ENCODE measurements at places on chromosomes 4 and X.

DNA sequence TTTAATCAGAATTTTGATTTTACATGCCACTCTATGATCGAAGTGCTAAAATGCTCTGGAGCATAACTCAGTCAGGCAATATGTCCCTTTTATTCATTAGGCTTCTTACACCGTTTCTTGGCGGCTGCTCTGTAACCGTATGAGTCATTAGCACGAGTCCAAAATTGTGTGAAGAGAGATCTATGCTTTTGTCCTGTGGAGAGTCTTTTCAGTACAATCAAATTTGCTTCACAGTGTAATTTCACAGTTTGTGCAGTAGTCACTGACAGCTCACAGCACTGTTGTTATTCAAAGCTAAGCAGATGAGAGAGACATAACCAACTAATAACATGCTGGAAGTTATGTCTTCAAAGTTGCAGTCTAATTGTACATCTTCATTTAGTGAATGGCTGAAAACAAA, 167.8 kb downstream of the PCDH10 start:
- peak; percentile 4 for DNase-seq

DNA sequence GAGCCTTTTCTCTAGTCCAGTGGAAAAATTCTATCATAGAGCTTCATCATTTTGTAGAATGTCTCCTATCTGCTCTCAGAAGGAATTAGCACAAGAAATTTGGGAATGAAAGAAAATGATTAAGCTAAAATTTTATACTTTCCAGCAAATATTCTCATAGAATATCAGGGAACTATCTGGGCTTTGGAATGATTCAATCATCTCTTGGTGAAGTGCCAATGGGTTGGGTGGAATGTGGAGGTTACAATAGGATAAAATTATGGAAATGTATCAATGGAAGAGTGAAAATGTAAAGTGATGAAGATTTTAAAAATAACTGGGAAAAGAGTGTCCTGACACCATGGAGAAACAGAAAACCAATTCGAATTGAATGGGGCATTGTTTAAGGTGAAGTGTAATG, 119.0 kb upstream of the MID1 start:
- DNase-seq = no peak

- no peak for DNase-seq
Measured at GRCh38 chrX:131609480-131609879, 65.6 kb downstream of the OR13H1 start.

DNA sequence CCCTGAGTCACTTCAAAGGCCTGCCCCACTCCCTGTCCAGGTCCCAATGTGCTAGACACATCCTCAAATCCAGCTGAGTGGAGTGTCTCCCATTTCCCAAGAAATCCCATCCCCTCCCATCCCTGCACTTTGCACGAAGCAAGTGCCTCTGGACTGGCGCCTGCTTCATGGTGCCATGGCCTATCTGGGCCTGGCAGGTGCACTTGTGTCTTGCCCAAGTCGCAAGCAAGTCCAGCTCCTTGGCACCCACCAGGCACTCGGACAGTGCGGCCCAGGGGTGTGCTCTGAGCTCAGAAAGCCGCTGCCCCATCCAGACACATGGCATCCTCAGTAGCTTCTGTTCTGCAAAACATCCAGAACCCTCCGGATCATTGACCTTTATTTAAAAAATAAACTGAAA, 97.4 kb downstream of the DCTD start:
- DNase-seq = no peak

GRCh38 chr4:43837171-43837570, 611.4 kb downstream of the KCTD8 start:
- DNase-seq = no peak

DNA sequence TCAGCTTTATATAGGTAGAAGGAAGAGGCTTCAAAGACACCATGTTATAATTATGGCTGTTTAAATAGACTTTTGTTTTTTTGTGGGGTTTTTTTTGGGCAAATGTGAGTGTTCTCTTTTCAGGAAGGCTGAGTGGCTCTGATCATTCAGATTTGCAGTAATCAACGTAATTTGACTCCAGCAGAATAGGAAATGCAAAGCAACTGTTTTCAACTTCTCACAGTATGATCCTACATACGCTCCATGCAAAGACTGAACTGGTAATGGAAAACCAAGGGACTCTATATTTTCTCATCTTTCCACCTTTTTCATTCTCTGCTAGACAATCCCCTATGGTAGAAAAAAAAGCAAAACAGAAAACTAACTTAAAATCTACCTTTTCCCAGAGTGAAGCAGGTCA, 10.8 kb downstream of the ADH1B start:
- no peak for DNase-seq

DNA sequence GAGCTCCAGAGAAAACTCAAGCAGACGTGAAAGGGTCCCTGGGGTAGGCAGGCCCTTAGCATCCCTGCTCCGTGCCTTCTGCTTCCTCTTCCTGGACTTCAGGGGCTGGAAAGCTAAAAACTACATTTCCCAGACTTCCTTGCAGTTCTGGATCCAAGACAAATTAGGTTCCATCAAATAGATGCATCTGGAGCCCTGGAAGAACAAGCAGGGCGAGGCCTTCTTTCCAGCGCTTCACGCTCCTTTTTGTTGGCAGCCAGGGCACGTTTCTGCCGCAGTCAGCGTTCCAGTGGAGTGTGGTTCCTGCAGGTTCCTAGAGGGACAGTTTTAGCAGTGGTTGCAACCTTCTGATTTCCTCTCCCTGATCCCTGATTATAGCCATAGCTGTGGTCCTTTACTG, 53.6 kb upstream of the MSX1 start:
- DNase-seq = no peak

Measured in fibroblast of gingiva (primary cell).